ENCODE measurements at places on chromosomes 13 and 19.

DNA sequence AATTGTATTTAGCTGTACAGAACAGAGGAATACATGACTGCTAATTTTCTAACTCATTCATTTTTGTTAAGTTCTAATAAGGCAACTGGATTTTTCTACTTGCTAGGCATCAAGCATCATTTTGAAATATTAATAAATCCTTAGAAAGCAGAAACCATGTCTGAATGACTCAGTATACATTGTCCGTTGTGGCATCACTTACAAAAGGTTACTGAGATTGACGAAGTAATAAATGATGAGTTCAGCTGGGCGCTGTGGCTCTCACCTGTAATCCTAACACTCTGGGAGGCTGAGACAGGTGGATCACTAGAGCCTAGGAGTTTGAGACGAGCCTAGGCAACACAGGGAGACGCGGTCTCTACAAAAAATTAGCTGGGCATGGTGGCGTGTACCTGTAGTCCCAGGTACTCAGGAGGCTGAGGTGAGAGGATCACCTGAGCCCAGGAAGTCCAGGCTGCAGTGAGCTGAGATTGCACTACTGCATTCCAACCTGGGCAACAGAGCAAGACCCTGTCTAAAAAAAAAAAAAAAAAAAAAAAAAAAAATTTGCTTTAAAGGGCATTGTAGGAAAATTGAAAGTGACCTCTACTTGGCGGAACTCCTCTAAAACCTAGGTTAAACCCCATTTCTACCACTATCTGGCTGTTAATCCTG, 36.6 kb downstream of the LHFPL6 start:
- no peak for DNase-seq

DNA sequence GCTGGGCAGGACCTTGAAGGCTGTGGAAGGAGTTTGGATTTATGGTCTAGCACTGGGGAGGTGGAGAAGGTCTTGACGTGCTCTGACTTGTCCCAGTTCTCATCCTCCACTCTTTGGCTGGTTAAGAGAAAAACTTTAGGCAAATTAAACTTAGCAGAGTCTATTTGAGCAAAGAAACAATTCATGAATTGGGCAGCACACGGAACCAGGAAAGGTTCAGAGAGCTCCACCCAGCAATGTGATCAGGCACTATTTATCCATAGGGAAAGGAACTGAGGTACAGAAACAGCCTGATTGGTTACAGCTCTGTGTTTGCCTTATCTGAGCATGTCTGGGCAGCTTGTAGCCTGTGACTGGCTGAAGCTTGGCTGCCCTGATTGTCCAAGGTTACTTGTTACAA, 45.4 kb upstream of the CYP2B6 start:
- DNase-seq: no peak

GRCh38 chr19:43941209-43941608, 6.1 kb upstream of the ZNF45 start:
- DNase-seq: no peak

GRCh38 chr19:49910179-49910578, 13.5 kb upstream of the IL4I1 start:
- no peak for DNase-seq

DNA sequence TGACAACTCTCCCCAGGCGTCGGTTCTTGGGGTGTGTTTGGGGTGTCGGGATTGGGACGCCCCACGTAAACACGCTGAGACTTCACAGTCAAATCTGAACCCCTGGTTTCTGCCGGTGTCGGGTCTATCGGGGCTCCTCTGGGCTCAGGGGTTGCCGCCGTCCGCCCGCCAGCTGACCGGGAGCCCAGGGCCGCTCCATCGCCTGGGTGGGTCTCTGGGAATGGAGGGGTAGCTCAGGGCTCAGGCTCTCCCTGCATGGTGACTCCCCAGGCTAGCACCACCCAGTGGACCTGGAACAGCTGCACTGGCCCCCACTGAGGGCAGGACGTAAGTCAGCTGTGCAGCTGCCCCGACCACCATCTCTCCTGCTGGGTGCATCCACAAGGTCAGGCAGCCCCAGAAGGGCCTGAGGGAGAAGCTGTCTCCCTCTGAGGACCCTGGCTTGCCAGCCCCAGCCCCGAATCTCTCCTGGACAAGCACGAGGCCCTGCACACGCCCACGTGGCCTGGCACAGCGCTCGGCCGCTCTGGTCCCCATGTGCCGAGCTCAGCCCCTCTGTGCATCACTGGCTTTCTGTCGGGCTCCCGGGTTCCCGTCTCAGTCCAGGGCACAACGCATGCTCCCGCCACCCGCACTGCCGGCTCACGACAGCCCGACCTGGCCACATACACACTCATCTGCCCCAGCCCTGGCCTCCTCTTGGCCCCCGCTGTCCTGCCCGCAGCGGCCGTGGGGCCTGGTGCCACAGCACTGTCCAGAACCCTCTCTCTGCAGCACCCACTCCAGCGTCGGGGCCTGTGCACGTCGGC, 6.1 kb downstream of the RNF126 start:
- DNase-seq: no peak

- DNase-seq: no peak
Observed at GRCh38 chr19:46825731-46826055, 25.0 kb downstream of the AP2S1 start.

GRCh38 chr19:16293118-16294091, 31.2 kb upstream of the KLF2 start:
- no peak for DNase-seq

GRCh38 chr19:33143897-33144405, 12.0 kb downstream of the WDR88 start:
- DNase-seq: peak; percentile 80

DNA sequence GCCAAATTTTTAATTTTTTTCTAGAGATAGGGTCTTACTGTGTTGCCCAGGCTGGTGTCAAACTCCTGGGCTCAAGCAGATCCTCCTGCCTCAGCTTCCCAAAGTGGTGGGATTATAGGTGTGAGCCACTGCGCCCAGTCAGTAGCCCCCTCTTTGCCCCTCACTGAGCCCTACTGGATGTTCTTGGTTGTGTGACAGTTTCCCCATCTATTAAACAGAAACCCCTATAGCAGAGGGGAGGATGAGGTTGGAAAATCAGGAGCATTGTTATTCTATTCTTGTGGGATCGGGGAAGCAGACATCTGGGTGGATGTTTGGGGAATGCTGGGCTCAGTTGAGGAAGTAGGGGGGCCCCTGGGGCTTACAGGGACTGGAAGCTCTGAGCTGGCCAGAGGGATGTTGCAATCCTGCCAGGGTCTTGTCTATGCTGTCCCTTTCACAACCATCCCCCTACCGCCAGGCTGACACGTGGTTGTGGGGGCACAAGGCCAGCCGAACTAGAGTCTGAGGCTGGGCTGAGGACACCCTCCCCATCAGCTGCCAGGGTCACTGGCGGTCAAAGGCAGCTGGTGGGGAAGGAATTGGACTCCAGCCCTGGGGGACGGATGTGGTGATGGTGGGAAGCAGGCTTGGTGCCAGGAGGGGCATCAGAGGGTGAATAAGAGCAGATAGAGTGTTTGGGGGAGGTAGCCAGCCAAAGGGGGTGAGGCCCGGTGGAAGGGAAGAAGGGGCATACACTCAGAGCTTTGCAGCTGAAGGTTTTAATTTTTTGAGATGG, 10.9 kb downstream of the APOC1 start:
- DNase-seq: no peak

GRCh38 chr19:35345671-35346111, 2.0 kb upstream of the FFAR1 start:
- DNase-seq: no peak

GRCh38 chr13:94800423-94800822, 88.1 kb upstream of the SOX21 start:
- no peak for DNase-seq

GRCh38 chr13:90185734-90186133, 1161.8 kb upstream of the MIR17HG start:
- DNase-seq: no peak

- DNase-seq: peak; percentile 58
Observed at GRCh38 chr13:29594303-29594709, 1.2 kb downstream of the SLC7A1 start.

DNA sequence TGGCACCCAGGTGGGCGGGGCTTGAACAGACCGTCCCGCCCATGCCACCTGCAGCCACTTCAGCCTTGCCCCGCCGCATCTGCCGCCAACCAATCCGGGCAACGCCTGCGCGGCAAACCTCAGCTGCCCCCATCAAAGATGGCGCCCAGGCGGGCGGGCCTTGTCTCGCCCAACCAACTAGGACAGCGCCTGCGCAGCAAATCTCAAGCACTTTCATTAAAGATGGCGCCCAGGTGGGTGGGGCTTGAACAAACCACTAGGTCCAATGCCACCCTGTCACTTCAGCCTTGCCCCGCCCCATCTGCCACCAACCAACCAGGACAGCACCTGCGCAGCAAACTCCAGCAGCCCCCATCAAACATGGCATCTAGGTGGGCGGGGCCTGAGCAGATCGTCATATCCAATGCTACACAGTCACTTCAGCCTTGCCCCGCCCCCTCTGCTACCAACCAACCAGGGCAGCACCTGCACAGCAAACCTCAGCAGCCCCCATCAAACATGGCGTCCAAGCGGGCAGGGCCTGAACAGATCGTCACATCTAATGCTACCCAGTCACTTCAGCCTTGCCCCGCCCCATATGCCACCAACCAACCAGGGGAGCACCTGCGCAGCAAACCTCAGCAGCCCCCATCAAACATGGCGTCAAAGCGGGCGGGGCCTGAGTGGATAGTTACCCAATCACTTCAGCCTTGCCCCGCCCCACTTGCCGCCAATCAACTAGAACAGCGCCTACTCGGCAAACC, 1.4 kb downstream of the PEG3 start:
- DNase-seq: peak; percentile 59

DNA sequence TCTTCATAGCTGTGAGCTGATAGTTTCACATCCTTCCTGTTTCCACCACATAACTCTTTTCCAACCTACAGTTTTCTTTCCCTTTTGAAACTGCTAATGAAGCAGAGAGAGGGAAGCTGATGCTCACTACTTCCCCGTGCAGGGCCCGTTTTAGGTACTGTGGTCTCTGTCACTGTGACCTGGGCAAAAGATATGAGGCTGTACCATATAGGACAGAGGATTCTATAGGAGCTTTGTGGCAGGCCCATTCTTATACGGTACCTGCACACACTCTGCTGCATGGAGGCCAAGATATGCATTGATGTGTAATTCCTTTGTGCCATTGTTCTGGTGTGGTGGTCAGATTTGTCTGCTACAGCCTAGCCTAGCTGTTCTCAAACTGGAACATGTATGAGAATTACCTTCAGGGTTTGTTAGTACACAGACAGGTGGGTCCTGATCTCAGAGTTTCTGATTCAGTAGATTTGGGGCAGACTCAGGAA, 577.3 kb downstream of the LMO7 start:
- DNase-seq: no peak

DNA sequence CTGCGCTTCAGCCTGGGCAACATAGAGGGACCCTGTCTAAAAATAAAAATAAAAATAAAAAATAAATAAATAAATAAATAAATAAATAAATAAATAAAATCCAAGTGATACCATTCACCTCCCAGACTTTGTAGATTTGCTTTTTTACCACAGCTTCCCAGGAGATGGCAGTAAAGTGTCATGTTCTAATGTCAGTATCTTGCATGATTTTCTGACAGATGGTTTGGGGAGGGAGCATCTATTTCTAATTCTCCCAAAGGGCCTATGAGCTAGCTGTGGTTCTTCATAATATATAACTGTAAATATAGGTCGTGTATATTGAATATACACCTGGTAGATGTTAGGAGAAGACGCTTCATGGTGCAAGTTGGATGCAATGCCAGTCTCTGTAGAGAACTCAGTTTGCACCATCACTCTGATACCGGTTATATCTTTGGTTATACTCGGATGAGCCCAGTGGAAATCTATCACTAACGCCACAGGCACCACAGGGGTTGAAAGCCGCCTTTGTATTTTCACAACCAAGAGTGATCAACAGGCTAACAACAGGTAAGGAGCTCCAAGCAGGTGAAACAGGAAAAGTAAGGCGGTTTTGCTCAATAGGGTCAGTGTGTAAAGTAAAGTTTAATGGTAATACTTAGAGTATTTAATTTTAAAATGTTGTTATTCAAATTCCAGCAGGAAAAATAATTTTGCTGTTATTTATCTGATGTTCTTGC, 13.9 kb downstream of the APLP1 start:
- DNase-seq: no peak

- no peak for DNase-seq
Observed at GRCh38 chr13:112034231-112034630, 32.7 kb upstream of the SOX1 start.

GRCh38 chr13:20709782-20710181, 6.3 kb downstream of the IL17D start:
- no peak for DNase-seq

- DNase-seq: no peak
Observed at GRCh38 chr13:79442221-79442620, 36.2 kb upstream of the RBM26 start.

GRCh38 chr13:67036699-67037457, 193.3 kb downstream of the PCDH9 start:
- no peak for DNase-seq

- DNase-seq: no peak
Observed at GRCh38 chr19:48741129-48741999, 954 bp upstream of the RASIP1 start.

- DNase-seq: no peak
Observed at GRCh38 chr13:44507639-44508038, 68.5 kb downstream of the TSC22D1 start.

DNA sequence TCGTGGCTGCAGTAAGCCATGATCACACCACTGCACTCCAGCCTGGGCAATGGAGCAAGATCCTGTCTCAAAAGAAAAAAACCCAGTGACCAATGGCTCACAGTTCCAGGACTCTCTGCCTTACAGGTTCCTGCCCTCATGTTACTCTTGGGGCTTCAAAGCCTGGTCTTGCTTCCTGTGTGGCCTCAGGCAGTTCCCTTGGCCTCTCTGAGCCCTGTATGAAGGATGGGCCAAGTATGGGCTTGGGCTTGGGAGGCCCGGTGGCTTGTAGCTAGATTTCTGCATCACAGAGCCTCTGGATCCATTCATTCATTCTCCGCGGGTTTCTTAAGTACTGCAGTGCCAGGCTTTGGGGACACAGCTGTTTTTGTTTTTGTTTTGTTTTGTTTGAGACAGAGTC, 780 bp upstream of the TSPAN16 start:
- no peak for DNase-seq

DNA sequence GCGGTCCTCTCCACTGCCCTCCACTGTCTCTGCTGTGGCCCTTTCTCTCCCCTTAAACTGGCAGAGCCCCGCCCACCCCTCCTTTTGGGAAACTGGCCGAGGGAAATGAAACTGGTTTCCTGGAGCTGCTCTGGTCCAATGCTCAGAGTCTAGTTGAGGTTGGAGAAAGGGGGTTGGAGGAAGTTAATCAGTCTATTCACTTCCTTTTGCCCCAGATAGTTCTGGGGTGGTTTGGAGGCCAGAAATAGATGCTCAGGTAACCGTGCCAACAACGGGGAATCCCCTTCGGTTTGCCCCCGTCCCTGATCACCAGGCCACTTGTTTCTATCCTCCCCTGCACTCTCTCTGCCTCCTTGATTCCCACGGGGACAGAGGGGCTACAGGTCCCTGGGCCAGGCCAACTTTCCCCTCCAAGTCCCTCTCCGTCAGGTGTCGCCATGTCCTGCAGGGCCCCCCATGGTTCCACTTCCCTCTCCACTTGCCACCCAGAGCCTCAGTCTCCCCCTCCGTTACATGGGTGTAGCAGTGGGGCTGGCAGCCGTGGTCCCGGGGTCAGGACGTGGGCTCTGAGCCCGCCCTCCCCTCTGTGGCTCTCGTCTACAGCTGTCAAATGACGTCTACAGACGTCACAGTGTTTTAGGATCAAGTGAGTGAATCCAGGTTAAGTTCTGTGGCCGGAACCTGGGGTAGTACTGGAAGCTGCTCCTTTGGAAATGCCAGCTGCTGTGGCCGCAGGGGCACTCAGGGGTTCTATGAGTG, at the start of gene IL4I1:
Gene IL4I1 (minus strand): TSS at position 25 of the 759 bp plus-strand sequence. CDS start 727 bp downstream, outside the sequence.
- DNase-seq: peak; percentile 27

GRCh38 chr19:17471410-17472125, 1.2 kb downstream of the SLC27A1 start:
- no peak for DNase-seq

- no peak for DNase-seq
Observed at GRCh38 chr13:106036870-106037269, 498.6 kb downstream of the EFNB2 start.

Data from CD8-positive, alpha-beta T cell (primary cell).